Activated CD4-positive, CD25-positive, alpha-beta regulatory T cell treated with anti-CD3 and anti-CD28 coated beads, Interleukin-2, amount 50 U/mL, for 72 hours (primary cell): ENCODE measurements at places on chromosomes 4 and X.

DNA sequence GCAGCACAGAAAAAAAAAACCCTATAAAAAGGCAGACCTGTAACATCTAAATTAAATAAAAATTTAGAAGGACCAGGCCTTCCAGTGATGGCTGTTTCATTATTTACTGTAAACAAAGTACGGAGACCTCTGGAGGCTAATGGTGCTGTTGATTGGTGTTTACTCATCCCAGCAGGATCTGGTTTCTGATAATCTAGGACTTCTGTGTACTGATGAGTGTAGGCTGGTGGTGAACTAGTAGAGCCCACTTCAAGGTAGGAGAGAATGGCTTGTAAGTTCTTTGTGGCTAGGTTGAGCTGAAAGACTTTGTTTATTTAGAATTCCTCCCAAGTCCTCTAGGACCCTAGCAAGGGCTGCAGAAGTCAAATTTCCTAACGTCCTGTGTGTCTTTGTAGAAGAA is 398.1 kb upstream of the PITX2 start:
- no peak for DNase-seq

- DNase-seq: no peak
Measured at GRCh38 chrX:41759817-41760216, 35.8 kb downstream of the GPR82 start.

GRCh38 chrX:103817502-103817901 is 14.6 kb downstream of the RAB9B start:
- no peak for DNase-seq

- DNase-seq: no peak
Measured at GRCh38 chr4:67167849-67168248, 377.5 kb downstream of the CENPC start.

DNA sequence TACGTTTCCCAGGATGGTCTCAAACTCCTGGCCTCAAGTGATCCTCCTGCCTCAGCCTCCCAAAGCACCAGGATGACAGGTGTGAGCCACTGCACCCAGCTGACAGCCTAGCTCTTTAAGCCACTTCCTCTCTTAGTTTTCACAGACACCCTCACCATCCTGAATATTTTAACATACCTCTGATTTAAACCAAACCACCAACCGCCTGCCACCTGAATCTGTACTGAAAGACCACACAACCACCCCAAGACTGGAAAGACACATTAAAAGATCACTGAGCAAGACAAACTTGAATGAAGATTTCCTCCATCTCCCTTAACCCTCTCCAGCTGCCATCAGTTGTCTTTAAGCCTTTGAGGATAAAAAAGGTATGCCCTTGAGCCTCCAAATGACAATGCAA is 110.6 kb downstream of the SH3KBP1 start:
- DNase-seq: no peak

DNA sequence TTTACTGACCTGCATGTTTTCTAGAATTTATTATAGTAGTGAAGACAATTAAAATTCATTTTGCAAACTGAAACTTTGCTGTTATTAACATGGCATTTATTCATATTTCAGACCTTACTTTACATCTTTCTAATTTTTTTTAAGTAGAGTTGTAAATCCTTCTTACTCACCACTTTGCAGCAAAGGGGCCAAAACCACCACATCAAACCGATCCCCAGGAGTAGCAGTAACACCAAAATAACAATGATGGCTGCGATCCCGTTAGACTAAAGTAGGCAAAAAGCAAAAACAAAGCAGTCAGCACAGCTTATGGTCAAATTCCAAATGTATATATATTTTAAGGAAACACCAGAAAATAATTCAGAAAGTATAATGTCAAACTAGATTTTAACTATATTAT is 64.7 kb downstream of the ANTXR2 start:
- DNase-seq: no peak

DNA sequence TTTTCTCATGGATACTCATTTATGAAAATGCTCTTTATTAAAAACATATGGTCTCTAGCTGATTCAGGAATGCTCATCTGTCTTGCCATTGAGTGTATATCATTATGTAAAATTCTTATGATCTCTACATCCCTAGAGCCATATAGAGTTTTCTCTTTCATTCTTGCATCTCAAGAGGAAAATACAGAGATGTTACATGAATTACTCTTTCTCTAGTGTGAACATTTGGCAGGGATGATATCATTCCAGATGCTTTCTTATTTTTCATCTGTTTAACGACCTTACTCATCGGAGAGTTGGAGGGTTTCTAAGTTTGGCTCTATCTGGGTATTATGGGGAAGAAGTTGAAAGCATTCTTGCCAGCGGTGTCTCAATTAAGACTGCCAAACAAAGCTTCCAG is 202.9 kb upstream of the SLC7A11 start:
- DNase-seq: no peak

- DNase-seq: no peak
Measured at GRCh38 chrX:56382278-56382677, 150.1 kb downstream of the KLF8 start.

DNA sequence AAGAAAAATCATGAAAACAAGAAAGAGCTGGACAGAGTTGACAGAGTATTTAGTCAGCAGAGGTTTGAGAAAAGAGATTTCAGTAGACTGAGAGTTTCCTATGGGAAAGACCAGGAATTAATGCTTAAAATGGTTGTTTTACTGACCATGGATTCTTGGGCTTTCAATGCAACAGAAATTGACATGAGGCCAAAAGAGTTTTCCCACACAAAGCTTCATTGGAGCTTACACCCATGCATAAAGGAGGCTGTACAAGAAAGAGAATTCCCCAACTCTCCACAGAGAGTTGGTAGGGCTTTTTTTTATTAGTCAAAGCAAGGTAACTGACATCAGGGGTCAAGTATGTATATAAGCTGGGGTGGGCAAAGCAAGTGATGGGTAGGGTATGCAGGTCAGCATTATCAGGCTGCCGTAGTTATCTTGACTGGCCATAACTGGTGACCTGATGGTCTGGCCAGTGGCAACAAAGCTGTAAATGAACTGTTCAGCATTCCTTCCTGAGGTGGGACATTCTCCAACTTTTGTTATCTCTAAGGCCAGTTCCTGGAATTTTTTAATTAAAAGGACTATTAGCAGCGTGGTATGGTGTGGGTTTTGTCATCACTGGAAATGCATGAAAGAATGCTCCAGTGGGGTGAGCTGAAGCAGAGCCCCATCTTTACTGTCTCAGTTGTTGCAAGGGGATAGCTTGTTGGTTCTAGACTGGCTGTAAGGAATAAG is 117.0 kb downstream of the ADAM29 start:
- DNase-seq: no peak

DNA sequence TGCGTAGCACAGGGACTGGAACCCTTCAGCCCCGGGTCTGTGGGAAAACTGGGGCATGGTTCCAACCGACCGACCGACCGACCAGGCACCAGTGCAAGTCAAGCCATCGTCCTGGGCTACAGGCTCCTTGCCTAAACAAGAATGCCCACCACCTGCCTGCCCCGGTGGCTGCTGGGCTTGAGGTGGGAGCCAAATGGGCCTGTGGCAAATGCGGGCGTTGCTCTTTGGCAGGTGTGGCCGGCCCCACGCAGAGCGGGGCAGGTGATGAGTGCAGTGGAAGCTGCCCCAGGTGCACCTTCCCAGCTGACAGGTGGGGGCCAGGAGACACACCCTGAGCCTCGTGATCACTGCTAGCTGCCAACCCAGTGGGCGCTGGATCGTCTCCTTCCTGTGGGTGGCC is 77.9 kb downstream of the MTMR1 start:
- no peak for DNase-seq

DNA sequence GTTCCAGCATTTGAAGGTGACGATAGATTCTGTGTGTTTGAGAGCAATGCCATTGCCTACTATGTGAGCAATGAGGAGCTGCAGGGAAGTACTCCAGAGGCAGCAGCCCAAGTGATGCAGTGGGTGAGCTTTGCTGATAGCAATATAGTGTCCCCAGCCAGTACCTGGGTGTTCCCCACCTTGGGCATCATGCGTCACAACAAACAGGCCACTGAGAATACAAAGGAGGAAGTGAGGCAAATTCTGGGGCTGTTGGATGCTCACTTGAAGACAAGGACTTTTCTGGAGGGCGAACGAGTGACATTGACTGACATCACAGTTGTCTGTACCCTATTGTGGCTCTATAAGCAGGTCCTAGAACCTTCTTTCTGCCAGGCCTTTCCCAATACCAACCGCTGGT is 142.0 kb downstream of the PLS3 start:
- DNase-seq: no peak

DNA sequence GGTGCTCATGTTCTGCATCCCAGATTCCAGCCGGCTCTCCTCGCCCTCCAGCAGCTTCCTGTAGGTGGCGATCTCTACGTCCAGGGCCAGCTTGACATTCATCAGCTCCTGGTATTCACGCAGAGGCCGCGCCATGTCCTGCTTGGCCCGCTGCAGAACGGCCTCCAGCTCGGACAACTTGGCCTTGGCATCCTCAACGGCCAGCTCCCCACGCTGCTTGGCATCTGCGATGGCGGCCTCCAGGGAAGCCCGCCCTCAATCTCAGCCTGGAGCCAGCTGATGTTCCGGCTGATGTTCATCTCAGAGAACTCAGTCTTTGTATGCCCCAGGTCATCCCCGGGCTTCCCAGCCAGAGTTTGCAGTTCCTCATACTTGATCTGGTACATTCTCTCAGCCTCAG is 431.8 kb upstream of the DIPK2B start:
- no peak for DNase-seq

DNA sequence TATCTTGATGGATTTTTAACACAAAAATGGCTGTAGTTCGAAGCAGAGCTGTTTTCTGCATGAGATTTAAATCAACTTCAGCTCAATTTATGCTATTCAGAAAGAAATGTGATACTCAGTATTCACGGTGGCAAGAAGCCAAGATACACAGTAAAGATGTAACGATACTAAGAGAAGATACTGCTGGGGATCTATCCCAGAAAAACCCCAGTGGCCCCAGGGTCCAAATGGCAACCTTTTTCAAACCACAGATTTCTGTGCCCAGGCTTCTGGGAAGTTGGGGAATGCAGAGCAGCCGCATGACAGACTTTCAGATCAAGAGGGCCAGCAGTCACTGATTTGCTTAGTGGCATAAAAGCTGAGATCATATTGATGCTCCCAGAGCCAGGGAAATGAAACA is 353.9 kb downstream of the AFF2 start:
- no peak for DNase-seq

DNA sequence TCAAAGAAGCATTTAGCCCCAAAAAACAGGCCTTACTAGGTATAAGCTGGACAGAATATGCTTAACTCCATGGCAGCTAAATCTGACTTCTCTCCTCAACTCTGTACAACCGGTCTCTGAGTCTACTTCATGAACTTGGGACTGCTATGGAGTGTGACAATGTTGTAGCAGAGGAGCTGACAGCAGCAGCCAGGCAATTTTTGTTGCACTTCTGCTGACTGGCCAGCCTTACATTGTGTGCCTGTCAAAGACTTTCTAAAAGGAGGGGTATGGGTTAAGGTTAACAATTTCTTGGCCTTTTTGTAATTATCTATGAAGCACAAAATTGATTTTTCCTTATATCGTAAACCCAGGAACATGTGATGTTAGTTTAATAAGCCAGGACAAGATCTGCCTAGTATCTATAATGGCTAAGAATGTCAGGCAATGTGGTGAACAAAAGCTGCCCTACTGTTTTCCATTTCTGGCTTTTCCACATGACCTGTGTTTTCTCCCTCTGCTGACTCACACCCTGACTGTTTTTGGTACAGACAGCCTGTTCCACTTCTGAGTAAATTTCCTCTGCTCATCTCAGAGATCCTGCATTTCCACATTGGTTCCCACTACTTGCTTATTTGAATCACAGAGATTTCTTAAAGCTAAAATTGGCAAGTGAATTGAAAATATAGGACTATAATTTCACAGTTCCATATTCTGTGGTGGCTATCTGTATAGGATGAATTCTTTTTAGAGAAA is 9.3 kb downstream of the NOX1 start:
- DNase-seq: no peak

- no peak for DNase-seq
Measured at GRCh38 chrX:153226344-153227185, 47.5 kb downstream of the MAGEA1 start.

DNA sequence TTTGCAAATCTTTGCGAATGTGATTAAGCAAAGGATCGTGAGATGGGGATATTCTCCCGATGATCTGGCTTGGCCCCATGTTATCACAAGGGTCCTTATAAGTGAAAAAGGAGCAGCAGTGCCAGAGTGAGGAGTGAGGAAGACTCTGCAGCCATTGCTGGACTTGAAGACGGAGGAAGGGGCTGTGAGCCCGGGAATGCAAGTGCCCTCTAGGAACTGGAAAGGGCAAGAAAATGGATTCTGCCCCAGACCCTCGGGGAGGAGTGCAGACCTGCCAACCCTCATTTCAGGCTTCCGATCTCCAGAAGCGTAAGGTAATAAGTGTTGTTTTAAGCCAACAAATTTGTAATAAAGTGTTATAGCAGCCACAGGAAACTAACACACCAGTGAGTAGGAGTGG is 76.3 kb downstream of the EVC start:
- DNase-seq: no peak

GRCh38 chr4:150619042-150619441 is 37.1 kb downstream of the MAB21L2 start:
- DNase-seq: no peak

- DNase-seq: peak; percentile 73
Measured at GRCh38 chrX:129777218-129778030, 2.3 kb upstream of the SASH3 start.

GRCh38 chrX:88940904-88941303 is 193.9 kb downstream of the CPXCR1 start:
- no peak for DNase-seq

DNA sequence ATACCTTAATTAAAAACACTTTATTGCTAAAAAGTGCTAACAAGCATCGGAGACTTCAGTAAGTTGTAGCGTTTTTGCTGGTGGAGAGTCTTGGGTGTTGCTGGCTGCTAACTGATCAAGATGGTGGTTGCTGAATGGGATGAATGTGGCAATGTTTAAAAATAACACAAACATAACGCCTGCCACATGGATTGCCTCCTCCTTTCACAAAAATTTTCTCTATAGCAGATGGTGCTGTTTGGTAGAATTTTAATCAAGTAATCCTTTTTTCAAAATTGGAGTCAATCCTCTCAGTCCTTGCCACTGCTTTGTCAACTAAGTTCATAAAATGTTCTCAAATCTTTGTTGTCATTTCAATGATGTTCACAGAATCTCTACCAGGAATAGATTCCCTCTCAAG is 466.8 kb upstream of the TECRL start:
- DNase-seq: no peak

GRCh38 chr4:38670939-38671591 is 7.1 kb downstream of the KLF3 start:
- no peak for DNase-seq

- no peak for DNase-seq
Measured at GRCh38 chr4:123996718-123997510, 600.3 kb downstream of the SPRY1 start.

GRCh38 chr4:40747207-40747835 is 2.4 kb upstream of the NSUN7 start:
- DNase-seq: no peak
